ENCODE measurements at places on chromosomes 13 and 19.

DNA sequence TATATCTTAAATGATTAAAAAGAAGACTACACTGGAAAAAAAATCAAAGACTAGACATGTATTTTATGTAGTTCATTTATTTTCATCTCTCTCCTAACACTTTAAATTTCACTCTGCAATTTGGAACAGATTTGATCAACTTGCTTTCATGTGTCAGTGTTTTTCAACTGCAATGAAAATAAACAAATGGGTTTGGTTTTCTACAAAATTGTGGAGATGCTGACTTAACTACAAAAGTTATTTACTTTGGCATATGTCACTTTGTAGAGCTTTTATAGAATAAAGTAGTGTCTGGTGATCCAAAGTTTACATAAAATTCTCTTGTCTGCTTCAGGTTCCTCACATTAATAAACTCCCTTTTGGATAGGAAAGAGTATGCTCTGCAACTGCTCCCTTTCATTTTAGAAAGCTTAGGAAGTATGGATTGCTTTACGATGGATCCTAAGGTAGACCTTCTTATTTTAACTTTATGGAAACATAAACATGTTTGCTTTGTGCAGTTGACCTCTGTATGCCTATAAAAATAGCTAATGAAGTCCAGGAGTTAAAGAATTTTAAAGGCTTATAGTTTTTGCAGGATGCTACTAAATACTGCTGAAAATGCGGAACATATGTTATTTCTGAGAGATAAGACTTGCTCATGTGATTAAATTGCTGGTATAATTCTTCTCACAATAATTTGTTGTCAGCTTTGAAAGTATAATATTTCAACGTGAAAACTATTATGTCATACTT is 815.9 kb downstream of the PCDH9 start:
- no peak for DNase-seq

- DNase-seq = peak; percentile 63
Observed at GRCh38 chr19:372306-372890, 27.8 kb upstream of the MIER2 start.

DNA sequence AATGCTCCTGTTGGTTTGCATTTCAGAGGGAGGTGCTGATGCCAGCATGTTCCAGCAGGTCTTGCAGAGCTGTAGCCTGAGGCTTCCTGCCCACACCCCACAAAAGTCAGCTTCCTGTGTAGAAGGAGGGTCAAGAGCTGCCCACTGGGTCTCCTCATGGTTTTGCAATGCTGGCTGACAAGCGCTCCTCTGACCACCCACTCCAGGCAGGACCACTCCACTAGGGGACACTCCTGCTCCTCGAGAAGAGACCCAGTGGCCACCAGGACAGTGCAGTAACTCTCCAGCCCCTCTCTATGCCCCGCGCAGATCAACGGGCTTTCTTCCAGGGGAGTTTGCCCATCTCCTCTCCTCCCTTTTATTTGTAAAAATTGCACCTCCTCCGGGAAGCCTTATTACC is 72.9 kb upstream of the UQCRFS1 start:
- peak; percentile 16 for DNase-seq

- peak; percentile 92 for DNase-seq
Observed at GRCh38 chr19:9584073-9584833, at the start of gene ZNF121. Gene ZNF121, minus strand, starts transcription at chr19:9584504. Its CDS starts 16,407 bp downstream, at chr19:9568097.

Measured in GM23248 (cell line).